ENCODE measurements at places on chromosomes 7 and 10.
A peak's percentile ranks its signal among the peaks of the same experiment; 100 is the strongest.

DNA sequence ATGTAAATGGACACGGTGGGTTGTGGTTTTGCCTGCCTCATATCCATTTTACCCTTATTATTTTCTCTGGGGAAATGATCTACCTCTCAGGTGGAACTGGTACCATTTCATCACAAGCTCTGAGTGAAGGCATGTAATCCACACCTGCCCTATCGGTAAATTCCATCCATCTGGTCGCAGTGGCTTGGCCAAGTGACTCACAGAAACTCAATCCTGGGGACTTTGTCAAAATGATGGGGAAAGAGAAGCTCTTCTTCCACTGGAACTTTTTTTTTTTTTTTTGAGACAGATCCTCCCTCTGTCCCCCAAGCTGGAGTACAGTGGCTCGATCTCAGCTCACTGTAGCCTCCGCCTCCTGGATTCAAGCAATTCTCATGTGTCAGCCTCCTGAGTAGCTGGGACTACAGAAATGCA lies 48.2 kb upstream of the ANKRD1 start:
- DNase-seq, result no peak

DNA sequence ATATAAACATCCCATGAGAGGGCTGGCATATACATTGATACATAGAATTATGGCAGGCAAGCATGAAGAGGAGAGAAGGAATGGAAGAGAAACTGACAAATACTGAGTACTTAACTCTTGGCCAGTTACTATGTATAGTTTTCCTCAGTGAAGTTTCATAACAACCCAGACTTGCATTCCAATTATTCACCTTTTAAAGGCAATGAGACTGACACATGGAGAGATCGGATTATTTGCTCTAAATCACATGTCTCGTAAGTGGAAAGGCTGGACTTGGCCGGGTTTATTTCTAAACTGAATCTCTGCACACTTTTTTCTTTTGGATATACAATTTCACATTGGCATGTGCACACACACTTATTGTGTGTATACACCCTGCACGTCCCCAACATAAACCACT lies 548.3 kb downstream of the PHTF2 start:
- no peak for DNase-seq

- DNase-seq, result no peak
Measured at GRCh38 chr7:92706563-92706962, 116.4 kb upstream of the FAM133B start.

DNA sequence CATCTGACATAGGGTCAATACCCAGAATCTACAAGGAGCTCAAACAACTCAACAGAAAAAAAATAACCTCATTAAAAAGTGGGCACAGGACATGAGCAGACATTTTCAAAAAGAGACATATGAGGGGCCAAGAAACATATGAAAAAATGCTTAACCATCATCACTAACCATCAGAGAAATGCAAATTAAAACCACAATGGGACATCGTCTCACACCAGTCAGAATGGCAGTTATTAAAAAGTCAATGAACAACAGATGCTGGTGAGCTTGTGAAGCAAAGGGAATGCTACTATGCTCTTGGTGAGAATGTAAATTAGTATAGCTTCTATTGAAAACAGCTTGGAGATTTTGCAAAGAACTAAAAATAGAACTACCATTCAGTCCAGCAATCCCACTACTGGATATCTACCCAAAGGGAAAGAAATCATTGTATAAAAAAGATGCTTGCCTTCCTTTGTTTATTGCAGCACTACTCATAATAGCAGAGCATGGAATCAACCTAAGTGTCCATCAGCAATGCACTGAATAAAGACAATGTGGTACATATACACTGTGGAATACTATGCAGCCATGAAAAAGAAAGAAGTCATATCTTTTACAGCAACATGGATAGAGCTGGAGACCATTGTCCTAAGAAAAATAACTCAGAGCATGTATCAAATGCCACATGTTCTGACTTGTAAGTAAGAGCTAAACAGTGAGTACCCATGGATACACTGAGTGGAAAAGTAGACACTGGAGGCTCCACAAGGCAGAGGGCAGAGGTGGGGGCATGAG lies 139.8 kb downstream of the ADARB2 start:
- no peak for DNase-seq

DNA sequence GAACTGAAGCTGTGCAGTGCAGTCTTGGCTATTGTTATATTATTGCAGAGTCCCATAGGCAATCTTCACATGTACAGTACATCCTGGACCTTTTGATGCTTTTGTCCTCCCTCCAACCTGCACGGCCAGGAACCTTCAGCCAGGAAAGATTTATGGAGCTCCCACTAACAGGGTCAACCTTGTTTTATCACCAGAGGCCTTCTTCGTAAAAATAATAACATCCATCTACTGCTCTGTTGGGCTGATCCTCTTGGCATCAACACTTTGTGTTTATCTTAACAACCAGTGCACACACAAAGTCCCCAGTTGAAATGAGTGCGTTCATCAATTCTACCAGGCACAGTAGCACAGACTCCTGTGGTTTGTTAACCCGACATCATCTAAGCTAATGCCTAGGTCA lies 72.4 kb downstream of the AGMO start:
- DNase-seq, result no peak

DNA sequence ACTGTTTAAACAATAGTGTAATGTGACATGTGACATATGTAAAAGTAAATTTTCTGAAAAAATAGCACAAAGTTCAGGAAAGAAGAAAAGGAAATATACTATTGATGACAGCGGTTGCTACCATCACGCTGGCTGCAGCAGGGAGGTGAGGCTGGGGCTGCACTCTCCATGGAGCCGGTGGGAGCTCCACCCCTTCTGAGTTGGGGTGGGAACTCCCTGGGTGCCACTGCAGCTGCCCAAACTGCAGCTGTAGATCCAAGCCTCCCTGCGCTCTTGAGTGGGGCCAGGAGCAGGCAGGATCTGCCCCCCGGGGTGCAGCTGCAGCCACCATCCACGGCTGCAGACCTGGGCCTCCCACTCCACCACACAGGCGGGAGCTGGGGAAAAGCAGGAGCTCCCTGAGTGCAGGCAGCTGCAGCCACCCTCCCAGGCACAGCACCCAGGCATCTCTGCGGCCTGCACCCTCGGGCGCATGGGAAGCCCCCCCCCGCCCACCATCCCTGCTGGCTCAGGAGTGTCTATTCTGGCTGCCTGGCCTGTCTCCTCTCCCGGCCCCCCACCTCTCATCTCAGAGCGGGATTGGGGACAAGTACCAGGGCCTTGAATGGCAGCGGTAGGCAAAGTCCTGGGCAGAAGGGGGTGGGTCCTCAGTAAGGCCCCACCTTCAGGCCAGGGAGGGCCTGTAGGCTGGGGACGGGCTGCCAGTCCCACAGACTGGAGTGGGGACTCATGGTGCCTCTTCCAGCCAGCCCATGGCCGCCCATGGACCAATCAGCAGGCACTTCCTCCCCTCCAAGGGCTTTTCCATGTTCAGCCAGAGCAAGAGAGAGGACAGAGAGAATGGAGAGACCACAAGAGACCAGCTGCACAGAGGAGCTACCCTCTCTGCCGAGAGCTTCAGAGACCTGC lies 50.1 kb downstream of the TNS3 start:
- no peak for DNase-seq

- no peak for DNase-seq
Measured at GRCh38 chr7:33979807-33980355, 74.5 kb downstream of the BMPER start.

DNA sequence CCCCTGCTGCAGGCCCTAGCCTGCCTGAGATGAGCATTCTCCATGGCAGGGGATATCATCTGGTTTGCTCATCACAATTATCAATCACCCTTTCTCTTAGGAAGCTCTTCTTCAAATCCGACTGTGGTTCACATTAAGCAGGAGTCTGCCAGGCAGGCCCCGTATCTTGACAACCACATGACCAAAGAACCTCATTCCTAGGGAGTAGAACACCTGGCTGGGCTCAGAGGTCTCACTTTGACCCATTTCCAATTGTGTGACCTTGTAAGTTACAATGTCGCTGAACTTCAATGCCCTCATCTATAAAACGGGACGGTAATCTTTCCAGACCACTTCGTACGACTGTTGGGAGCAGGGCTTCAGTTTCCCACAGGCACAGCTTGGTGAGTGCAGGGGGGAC lies 156.4 kb upstream of the PCBD1 start:
- DNase-seq, result no peak

- peak; percentile 98 for DNase-seq
Measured at GRCh38 chr10:13160934-13161856, at the start of gene MCM10. TSS of gene MCM10 (plus strand) at chr10:13161558. CDS start at chr10:13164203, 2,645 bp downstream.

DNA sequence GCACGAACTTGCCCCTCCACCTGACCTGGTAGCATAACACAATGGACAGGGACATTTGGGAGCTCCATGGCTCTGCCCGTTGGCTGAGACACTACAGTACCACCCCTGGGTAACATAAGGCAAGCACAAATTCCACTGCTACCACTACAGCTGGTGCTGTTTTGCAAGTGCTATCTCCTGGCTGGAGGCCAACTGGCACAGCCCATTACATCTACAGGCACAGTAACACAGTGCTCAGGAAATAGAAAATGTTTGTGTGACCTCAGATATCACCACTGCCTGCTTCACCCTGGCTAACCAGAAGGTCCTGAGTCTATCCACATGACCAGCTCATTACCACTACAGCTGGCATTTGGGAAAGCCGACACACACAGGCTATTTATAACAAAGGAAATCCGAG lies 631.1 kb upstream of the MBL2 start:
- no peak for DNase-seq

GRCh38 chr7:19327018-19327417 lies 181.8 kb upstream of the FERD3L start:
- no peak for DNase-seq

- DNase-seq, result no peak
Measured at GRCh38 chr10:32232378-32232777, 114.6 kb downstream of the EPC1 start.

GRCh38 chr10:36221101-36221500 lies 579.0 kb upstream of the FZD8 start:
- DNase-seq, result no peak

DNA sequence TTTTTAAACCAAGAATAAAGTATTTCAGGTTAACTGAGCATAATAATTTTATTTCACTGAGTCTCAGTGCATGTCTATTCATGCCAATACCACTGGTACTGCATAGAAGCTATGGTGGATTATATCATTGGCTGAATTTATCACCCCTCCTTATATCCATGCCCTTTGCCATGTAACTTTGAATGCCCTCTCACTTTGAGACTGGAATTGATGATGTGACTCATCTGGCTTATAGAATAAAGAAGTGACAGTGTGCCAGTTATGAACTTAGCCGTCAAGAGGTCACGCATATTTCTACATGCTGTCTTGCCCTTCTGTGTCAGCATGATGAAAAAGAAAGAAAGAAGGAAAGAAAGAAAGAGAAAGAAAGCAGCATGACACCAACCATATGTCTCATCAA lies 20.7 kb upstream of the ABLIM1 start:
- no peak for DNase-seq

- no peak for DNase-seq
Measured at GRCh38 chr10:133405844-133406527, 12.0 kb downstream of the MTG1 start.

DNA sequence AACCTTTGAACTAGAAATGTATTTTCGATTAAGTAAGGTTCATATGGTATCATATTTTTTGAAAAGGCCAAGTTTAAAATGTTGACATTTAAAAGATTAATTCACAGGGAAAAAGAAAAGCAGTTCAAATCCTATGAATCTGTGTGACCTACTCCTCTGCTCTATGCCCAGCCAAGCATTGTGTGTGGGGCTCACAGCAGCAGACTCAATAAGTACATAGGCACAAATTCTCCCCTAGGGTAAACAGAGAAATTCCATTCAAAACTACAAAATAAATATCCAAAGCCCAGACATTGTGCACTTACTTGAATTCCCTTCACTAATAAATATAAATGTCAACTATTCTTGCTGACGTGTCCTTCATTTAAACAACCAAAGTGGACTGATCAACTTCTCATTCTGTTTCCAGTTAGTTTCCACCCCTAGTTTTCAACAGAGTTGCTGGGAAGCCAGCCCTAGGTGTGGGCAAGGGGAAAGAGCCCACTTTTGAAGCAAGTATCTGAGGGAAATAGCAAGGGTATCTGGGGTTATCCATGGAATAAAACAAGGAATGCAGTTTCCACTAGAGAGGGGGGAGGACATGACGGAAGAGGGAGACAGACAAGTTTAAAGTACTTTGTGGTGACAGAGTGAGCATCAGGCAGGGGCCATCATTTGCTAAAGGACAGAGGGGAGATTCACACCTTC lies 533.3 kb downstream of the SORCS1 start:
- DNase-seq, result no peak

DNA sequence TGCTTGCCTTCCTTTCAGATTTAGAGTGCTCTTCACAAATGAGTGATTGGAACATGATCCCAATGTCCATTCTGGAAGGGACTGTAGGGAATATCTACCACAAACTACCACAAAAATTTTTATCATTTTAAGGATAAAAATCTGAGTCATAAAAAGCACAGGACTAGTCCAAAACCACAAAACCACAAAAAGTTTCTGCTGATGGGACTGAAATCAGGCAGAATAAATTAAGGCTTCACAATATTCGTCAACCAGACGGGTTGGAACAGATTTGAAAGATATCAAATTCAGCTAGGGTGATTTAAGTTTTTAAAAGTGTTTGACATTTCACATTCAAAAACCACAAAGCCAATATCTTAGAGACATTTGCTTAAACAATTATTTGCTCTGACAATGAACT lies 100.1 kb upstream of the PTN start:
- DNase-seq, result no peak

DNA sequence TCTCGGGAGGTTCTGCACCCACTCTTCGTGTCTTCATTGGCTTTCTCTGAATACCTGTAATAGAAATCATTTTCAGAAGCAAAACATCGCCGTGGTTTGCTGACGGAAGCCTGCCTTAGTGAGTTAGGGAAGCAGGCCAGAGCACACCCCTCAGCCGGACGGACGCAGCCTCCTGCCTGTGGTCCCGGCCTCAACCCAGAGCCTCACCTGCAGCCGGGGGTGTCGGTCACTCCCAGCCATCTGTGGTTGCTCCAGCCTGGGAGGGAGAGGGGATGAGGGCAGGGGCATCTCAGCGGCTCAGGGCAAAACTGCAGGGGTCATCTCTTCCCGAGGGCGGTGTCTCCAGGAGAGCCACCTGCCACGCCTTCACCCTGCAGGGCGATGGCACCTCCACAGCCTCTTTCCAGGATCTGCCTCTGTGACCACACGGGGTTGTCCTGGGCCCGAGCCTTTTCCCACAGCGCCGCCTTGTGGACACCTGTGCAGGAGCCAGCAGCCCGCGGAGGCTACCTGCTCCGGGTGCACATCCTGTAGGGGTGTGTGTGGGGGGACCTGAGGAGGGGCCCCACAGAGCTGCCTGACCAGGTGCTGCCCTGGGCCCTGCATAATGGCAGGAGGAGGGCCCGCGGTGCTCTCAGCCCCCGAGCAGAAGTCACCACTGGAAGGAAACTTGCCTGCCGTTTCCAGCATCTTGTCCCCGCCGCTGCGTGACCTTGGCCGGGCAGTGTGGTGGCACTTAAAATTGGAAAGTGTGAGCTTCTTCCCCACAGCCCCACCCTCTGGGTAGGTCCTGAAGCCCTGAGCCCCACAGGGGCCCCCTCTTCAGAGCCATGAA lies 21.6 kb upstream of the AP5Z1 start:
- peak; percentile 85 for DNase-seq

GRCh38 chr7:11369696-11370095 lies 396.0 kb downstream of the PHF14 start:
- no peak for DNase-seq

GRCh38 chr7:21383227-21384220 lies 44.4 kb upstream of the SP4 start:
- DNase-seq, result no peak

GRCh38 chr10:114915294-114915693 lies 22.7 kb upstream of the TRUB1 start:
- no peak for DNase-seq

GRCh38 chr10:11863353-11864109 lies 40.4 kb downstream of the PROSER2 start:
- DNase-seq, result peak; percentile 17
